Brain microvascular endothelial cell (primary cell): ENCODE measurements at places on chromosomes 7 and 10.

GRCh38 chr10:107423903-107424302 is 259.4 kb upstream of the SORCS1 start:
- DNase-seq: no peak

- DNase-seq: peak; percentile 81
These were observed 38.8 kb downstream of the TMEM60 start for GRCh38 chr7:77759294-77759889.

- DNase-seq: no peak
These were observed 533.0 kb downstream of the DNAJB6 start for GRCh38 chr7:157869793-157870192.

GRCh38 chr7:74364061-74364460 is 74.9 kb downstream of the CLIP2 start:
- DNase-seq: no peak

GRCh38 chr10:58888957-58889356 is 287.5 kb upstream of the PHYHIPL start:
- no peak for DNase-seq

DNA sequence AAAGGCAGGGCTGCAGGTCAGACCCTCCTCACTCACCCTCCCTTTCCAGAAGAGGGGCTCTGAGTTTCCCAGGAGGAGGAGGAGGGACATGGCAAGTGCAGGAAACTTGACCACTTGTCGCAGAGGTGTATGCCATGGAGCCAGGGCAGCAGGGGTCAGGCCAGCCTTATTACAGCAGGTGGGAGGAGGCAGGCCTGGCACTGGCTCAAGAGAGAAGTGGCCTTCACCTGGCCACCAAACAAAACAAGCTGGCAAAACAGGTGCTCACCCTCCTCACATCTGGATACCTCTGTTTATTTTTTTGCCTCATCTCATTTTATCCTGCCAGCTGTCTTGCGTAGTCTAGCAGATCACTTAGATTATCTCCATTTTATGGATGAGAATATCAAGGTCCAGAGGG is 12.5 kb downstream of the COL13A1 start:
- DNase-seq: no peak

DNA sequence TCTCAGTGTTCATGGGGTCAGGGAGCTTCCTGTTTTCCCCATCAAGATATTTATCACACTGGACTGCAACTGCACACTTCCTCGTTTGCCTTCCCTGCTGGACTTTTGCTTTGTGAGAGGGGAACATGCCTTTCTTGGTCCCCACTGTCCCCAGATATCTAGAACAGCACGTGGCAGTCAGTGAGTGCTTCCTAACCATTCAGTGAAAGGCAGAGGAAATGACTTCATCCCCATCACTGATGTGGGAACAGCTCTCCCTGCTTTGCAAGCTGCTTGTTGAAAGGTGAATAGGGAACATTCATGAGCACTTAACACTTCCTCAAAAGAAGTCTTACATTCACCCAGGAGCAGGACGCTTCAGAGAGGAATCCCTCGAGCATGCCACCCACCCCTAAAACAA is 135.4 kb downstream of the MYOF start:
- no peak for DNase-seq

DNA sequence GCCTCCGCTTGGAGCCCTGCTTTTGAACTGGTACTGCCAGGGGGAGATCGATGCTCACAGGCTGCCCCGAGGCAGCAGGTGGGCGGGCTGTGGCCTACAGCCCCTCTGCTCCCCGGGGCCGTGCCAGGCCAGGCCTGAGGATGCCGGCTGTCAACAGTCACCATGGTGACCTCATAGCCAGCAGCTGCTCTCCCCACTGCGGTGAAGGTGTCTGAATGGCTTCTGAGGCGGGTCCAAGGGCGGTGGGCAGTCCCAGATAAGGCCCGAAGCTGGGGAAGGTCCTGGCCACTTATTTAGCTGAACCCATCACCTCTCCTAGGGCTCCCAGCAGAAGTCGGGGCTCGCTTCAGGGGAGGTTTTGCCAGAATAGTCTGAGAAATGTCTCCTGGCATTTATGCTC is 179.3 kb downstream of the ARHGAP12 start:
- no peak for DNase-seq

DNA sequence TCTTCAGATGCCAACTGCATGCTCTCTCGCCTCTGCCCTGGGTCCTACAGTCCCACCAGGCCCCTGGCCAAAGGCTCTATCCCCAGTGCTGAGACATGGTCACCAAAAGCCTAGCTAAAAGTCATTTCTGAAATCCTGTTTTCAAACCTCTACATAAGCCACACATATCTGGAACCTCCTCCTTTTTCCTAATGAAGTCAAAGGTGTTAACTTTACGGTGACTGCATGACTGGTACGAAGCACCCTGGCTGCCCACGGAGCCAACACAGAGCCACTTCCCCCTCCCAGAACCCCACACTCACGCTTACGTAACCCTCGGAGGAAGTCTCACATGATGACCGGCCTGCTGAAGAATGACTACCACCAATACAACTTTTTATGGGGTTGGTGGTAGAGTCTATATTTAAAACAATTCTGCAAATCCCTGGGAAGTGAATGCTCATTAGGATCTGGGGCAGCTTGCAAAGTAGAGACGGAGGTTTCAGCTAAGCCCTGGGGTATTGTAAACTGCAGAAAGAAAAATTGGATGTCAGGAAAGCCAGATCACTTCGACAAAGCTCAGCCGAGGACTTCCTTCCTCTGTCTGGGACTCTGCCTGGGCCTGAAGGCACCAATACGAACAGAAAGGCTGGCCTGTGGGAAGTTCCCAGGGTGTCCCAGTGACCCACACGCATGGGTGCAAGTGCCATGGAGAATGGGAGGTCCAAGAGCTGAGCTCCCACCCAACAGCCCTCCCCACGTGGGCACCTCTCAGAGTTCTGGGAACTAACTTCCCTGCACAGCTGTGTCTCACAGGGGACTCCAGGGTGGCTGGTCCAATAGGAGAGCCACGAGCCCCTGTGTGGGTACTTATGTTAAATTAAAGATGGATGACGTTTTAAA is 50.7 kb downstream of the PDGFA start:
- peak; percentile 61 for DNase-seq

- no peak for DNase-seq
These were observed 65.0 kb upstream of the FGFR2 start for GRCh38 chr10:121662945-121663917.

GRCh38 chr7:68180761-68181160 is 1184.1 kb downstream of the TYW1 start:
- DNase-seq: no peak

GRCh38 chr7:99808766-99809165 is 19.0 kb upstream of the CYP3A43 start:
- DNase-seq: no peak

DNA sequence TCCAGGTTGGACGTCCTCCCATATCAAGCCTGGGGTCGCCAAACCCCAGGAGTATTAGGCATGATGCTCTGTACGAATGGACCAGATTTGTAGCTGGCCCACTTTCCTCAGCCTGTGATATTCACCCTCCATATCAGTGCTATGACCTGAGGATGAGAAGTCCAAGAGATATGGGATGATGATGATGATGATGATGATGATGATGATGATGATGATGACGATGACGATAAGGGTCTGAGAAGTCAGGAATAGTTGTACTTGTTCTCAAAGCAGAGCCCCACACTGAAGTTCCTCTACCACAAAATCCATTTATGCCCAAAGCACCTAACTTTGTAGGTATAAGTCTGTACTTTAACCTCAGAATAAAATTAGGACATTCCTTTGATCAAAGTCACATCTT is 50.7 kb downstream of the AMPH start:
- no peak for DNase-seq

- DNase-seq: no peak
These were observed 152.3 kb upstream of the LANCL2 start for GRCh38 chr7:55212838-55213237.

DNA sequence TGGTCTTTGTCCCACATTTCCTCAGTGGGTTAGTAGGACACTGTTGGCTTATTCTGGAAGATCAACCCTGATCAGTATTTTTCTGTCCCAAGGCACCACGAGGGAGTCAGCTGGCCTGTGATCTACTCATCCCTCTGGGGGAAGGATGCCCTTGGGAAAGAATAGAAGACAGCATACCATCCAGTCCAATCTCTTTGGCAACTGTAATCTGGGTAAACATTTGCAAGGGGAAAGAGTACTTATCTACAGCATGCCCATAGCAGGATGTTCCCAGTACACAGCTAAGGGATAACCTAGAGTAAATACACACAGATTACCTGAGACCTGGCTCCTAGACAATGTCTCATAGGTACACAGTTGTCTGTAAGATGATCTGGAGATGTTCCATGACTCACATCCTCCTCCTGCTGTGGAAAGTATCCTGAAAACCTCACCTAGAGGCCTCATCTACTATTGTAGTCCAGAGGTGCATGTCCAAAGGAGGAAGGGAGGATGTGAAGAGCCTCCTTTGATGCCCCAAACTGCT is 134.3 kb upstream of the VWC2 start:
- no peak for DNase-seq

GRCh38 chr7:150737265-150738055 is at the start of gene GIMAP5:
Gene GIMAP5 (plus strand): TSS chr7:150737418. CDS start chr7:150740885, 3,467 bp downstream.
- no peak for DNase-seq

DNA sequence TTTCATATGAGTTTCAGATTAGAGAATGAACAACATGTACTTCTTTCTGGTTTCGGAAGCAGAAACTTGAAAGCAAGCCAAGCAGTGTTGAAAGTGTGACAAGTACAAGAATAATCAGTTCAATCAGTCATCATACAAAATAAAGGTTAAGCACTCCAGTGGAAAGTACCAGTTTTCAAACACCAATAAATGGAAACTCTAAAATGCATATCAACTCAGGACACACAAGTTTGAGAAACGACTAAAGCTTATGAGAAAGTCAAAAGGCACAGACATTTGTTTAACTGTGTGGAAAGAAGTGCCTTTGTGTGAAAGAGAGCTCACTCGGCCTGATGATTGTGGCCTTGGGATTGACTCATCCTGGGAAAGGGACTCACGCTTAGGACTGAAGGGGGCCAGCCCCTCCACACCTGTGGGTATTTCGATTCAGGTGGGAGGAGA is 60.6 kb upstream of the AKR1C1 start:
- DNase-seq: no peak

DNA sequence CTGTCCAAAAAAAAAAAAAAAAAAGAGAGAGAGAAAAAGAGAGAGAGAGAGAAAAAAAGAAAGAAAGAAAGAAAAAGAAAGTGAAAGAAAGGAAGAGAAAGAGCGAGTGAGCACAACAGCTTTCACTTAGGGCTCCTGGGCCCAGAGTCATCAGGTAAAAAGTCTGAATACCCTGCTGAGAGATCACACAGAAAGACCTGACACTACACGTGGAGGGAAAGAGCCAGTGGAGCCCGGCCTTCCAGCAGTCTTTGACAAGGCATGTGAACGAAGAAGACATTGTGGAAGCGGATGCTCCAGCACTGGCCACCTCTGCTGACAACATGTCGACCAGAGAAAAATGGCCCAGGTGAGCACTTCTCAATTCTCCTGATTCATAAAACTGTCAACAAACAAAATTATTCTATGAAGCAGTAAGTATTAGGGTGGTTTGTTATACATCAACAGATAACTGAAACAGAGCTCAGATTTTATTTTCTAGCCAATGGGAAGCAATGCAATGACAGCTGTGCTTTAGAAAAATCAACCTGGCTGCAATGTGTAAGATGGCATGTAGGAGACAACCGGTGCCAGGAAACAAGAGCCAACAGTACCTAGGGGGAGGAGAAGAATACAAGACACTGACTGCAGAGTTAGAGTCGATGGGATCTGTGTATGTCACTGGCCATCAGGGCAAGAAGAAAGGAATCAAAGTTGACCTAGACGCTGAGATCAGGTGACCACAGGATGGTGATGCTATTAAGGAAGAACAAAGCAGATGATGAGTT is 4.4 kb downstream of the RNF216 start:
- DNase-seq: no peak

DNA sequence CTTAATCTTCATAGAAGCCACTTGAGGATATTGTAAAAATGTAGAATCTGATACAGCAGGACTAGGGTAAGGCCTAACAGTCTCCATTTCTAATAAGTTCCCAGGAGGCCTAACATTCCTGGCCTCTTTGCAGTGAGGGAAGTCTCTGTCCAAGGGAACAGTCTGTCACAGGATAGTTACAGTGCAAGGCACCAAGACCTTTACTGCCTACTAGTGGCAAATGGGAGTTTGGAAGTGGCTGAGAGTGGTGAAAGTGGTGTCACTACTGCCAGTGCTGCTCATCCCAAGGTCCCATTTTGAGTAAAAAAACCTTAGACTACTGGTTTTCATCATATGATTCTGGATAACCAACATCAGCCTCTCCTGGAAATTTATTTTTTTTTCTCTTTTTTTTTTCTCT is 619.5 kb upstream of the SEMA3D start:
- no peak for DNase-seq

DNA sequence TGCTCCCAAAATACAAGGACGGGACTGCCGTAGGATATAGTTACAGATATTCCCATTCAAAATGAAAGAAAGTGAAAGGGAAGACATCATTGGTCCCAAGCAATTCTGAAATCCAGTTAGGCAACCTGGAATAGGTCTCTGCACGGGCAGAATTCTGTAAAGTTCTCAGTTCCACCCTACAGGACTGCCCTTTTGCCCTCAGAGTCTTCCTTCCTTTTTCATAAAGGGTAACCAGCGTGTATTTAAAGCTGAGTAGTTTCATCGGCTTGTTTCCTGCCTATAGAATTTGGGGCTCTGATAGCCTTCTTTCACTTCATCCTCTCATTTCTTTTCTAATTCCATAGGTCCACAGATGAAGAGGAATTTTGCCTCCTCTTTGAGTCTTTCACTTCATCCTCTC is 20.0 kb downstream of the COPG2 start:
- DNase-seq: no peak

GRCh38 chr7:12640299-12641096 is 46.9 kb upstream of the ARL4A start:
- no peak for DNase-seq

GRCh38 chr7:43756368-43757072 is 2.0 kb upstream of the BLVRA start:
- DNase-seq: peak; percentile 60

- DNase-seq: no peak
These were observed 88.8 kb downstream of the ELMO1 start for GRCh38 chr7:37359662-37360444.

DNA sequence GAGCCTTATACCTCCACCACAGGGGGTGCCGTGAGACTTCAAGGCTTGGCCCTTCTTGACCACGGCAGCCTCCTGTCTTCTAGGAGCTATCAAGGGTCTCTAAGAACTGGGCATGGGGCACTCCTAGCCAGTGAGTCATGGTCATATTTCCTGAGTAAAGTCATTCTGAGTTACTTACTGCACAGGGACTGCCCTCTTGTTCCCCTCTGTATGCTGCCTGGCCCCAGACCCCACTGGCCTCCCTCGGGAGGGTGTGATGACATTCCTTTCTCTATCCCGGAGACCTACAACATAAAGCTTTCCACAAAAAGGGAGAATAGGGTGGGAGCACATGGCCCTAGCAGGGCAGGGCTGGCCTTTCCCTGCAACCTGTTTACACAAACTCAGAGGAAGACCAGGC is 21.4 kb downstream of the DPCD start:
- peak; percentile 30 for DNase-seq

DNA sequence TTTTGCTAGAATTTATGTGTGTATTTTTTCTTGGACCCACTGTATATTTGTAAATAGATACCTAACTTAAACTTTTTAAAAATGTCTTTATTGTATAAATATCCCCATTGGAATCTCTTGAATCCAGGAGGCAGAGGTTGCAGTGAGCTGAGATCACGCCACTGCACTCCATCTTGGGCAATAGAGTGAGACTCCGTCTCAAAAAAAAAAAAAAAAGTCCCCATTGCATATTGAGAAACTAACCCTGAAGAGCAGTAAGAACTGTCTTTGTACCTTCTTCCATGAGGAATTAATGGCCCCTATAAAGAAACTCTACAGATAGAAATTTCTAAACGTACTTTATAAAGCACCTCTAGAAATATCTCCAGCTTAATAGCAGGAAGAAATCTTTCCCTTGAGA is 504.0 kb downstream of the SORCS1 start:
- no peak for DNase-seq
